ENCODE measurements at places on chromosomes 11 and 22.
A peak's percentile ranks its signal among the peaks of the same experiment; 100 is the strongest.

DNA sequence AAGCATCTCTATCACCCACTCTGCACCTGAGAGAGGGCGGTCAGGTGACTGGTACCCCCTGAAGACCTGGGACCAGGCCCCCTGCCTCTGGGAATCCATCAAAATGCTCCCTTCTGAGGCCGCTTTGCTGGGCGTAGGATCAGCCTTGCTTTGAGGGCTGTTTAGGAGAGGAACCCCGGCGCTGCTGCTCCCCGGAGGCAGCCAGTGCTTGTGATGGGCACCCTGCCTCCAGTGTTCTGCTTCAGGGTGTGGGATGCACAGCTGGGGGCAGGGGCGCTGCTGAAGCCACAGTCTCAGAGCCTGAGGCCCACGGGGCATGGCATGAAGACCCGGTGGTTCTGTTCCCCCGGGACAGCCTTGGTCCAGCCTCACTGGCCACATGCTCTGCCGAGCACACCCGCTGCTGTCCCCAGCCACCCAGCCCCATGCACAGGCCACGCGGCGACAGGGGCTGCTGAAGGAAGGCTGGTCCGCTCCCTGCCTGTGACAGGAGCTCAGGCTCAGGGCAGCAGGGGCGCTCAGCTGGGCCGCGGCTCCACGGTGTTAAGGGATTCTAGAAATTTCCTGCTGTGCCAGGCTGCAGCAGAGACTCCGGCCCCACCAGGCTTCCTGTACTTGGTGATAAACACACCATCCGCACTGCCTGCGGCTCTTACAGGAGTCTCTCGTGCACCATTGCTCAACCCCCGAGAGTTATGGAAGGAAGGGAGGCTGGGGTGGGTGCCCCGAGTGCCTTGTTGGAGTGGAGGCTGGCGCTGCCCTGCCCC lies 91.0 kb downstream of the KCNQ1 start:
- DNase-seq = no peak

- no peak for DNase-seq
These were observed 350.2 kb downstream of the BUD13 start for GRCh38 chr11:116422556-116422955.

GRCh38 chr22:42743501-42743991 lies 22.9 kb upstream of the A4GALT start:
- peak; percentile 97 for DNase-seq

DNA sequence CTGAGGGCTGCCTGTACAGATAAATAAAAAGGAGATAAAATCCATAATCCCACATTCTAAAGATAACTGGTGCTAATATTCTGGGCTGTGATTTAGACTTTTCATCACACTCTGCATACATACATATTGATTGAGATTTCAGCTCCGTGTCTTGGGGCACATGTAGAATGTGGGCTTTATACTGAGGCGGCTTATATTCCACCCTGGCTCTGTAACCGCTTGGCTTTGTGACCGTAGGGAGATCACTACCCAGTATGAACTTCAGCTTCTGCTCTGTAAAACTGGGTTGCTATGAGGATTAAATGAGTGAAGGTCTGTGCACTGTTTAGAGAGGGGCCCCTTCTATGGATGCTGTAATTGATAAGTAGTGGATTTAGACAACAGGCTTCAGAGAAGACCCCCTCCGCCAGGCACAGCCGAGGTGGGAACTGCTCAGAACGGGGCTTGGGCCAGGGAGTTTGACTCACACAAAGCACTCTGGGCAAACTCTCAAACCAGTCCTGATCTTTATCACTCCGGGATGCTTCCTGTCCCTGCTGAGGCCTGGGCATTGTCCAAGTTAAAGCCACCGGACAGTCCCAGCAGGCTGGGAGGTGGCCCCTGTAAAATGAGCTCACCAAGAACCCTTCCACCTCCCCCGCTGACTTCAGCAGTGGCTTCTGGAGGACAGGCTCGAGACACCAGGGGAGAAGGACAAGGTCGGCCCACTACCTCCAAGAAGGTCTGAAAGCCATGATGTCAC lies 17.2 kb downstream of the KIAA1671 start:
- peak; percentile 54 for DNase-seq

GRCh38 chr11:110152199-110152598 lies 59.0 kb downstream of the ZC3H12C start:
- DNase-seq = no peak

DNA sequence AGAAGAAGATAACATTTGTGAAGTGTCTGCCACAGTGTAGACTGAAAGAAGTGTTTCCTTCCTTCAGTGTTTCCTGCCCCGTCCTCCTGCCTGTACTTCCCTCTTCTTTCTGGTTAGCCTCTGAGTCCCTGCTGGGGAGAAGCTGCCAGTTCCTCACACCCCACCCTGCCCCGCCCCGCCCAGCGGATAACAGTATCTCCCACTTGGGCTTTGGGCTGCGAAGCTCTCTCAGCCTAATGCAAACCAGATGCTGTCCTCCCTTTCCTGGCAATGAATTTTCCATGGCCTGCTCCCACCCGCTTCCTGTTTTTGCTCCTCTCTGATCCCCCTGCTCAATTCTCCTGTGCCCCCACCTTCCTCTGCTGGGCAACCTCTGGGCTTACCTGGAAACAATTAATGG lies 5.2 kb upstream of the RAB3IL1 start:
- DNase-seq = peak; percentile 84

GRCh38 chr11:48109046-48109666 lies 107.5 kb upstream of the OR4B1 start:
- DNase-seq = peak; percentile 66

GRCh38 chr11:67300756-67301312 lies 2.5 kb upstream of the SSH3 start:
- no peak for DNase-seq

- DNase-seq = peak; percentile 79
These were observed 17.5 kb downstream of the RELT start for GRCh38 chr11:73393479-73394415.

DNA sequence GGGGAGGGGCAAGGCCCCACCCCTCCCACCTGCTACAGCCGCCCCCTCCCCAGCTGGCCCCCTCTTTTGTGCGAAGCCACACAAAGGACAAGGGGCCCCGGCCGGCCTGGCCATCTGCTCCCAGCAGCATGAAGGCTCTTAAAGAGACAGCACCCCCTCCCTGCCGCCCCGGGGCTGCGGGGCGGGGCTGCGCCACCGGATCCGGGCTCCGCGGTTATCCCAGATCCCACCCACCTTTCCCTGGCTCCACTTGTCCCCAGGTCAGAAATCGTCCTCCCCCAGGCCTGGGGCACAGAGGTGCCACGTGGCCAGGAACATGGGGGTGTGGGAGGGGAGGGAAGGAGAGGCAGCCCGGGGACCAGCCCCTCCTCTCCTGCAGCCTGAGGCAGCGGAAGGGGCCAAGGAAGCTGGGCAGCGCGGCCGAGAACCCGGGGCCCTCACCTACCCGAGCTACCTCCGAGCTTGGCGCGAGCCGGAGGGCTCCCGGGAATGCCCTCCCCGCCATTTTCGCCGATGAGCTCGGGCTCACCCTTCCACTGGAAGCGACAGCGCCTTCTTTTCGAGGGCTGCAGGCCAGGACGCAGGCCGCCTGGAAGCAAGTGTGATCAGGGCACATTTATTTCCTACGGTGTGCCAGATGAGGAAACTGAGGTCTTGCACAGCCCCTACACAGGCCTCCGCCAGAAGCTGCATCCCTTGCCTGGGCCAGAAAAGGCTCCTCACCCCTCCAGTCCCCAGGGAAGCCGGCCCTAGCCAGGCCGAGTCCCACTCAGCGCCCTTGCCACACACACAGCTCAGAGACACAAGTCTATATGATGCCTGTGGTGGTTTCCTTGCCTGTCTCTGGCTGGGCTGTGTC lies 2.5 kb upstream of the RCOR2 start:
- no peak for DNase-seq

DNA sequence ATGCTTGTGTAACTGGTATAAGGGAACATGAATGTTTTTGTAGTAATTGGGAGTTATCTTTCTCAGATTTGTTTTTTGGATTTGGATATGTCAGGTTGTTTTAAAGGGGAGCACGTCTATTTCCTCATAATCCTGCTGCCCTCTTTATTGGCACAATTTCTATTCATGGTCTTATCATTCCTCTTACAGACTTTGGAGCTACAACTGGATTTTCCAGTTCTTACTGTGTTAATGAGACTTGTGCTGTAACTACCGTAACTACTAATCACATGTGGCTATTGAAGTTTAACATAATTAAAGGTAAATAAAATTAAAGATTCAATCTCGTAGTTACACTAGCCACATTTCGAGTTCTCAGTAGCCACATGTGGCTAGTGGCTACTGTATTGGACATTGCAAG lies 1.9 kb downstream of the FDX1 start:
- no peak for DNase-seq

GRCh38 chr11:111635706-111636045 lies 33.4 kb downstream of the SIK2 start:
- DNase-seq = peak; percentile 76

- DNase-seq = no peak
These were observed 105.8 kb downstream of the SERGEF start for GRCh38 chr11:17907046-17907445.

DNA sequence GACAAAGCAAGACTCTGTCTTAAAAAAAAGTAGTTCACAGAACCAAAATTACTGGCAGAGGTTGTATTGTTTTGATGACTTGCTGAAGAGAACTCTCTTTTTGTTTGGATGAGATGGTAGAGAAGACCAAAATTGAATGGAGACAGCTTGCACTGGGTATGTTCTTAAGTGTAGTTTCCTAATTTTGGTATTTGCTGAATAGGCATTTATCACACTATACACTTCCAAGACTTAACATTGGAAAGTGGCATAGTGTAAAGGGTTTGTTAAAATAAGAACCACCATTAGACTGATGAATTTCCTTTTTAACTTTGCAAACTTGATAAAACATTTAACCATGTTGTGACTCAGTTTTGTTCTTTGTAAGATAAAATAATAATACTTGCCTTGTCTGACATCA lies 5.3 kb upstream of the DCUN1D5 start:
- no peak for DNase-seq

DNA sequence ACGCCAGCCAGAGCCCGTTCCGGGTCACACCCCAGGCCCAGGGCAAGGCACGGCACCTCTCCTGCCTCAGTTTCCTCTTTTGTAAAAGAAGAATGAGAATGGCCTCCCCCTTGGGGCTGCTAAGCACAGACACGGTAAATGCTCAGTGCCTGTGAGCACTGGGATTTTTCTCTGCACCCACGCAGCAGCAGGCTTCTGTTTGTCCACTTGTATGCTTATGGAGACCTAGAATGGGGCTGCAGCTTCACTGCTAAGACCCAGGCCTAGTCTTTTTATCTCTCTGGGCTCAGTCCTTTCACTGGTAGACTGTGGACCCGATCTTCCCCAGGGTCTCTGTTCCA lies 1327.9 kb downstream of the TBC1D22A start:
- DNase-seq = no peak

DNA sequence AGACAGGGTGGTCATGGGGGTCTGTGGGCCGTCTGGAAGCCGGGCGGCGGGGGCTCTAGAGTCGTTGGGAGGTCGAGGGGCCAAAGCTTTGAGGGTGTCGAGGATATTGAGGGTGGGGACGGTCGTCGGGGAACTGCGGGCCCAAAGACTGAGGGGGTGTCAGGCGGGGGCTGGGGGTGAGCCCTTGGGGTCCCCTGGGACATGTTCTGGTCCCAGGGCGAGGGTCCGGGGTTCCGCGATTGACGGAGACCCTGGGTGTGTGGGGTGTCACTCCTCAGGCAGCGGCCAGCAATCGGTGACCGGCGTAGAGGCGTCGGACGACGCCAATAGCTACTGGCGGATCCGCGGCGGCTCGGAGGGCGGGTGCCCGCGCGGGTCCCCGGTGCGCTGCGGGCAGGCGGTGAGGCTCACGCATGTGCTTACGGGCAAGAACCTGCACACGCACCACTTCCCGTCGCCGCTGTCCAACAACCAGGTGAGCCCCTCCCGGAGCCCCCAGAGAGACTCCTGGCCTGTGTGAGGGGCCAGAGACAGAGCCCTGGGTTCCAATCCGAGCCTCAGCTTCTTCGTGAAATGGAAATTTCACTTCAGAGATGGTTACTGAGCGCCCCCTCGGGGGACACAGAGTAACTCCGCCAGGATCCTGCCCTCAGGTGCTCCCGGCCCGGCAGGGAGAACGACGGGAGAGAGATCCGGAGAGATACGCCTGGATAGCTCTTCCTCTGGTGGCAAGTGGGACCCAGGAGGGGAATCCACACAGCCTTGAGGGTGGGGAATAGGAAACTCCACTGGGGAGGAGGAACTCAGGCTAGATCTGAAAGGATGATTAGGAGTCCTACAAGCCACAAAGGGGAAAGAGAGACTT lies 714 bp downstream of the SDF2L1 start:
- DNase-seq = peak; percentile 35

DNA sequence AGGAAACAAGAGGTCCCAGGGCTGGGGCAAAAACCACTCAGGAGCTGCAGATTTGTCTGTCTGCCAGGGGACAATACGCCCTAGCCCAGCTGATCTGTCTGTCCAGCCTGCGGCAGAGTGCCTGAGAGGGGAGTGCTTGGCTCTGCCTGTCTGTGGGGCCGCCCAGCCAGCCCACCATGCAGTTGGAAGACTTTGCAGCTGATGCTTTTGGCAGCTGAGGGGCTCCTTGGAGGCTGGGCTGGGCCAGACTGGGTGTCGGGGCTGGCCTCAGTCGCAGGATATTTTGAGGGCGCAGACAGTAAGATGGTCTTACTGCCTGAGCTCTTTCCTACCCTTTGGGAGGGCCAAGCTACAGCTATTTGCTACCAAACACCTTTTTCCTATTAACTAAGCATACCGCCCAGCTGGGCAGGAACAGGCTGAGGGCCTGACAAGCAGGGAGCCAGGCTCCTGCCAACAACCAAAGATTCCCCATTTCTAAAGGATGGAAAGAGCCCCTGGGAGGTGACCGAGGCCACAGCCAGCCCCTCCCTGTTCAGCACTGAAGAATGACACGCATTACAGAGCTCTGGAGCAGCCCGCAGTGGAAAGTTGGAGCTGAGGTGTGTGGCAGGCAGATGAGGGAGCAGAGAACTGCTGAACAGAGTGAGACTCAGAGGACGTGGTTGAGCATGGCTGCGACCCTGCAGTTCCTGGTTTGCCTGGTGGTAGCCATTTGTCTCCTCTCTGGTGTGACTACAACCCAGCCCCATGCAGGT lies at the start of gene FAM180B:
FAM180B (plus strand) TSS at position 581 of the 758 bp plus-strand sequence; CDS start at position 672, 91 bp downstream.
- no peak for DNase-seq

DNA sequence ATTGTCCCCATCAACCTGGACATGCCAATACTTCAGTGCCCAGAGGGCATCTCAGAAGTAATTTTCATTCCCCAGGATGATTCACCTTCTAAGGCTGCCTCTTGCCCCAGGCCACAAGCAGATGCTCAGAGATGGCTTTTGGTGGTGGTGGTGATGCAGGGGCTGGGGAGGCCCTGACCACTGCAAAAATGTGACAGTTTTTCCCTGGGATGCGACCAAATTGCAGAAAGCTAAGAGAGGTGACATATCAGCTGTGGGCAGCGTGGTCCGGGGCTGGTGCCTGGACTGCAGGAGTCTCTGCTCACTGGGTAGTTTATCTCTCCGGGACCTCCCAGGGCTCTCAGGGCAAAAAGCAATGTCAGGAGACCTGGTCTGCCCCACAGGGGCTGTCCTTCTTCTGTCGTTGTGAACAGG lies 39.7 kb upstream of the ACCSL start:
- peak; percentile 52 for DNase-seq

DNA sequence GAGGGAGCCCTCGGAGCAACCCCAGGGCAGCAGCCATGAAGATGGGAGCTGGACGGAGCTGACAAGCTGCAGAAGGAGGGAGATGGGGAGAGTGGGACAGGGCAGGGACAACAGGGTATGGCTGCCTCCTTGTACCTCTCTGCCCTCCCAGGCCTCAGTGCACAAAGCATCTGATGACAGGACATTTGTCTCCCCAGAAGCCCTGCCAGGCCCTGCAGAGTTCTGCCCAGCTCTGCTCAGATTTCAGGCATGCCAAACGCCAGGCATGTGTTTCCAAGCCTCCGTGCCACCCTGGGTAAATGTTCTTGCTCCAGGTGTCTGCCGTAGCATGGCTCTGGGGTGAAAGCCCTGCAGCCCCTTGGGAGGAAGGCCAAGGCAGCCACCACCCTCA lies 1.1 kb upstream of the IFITM10 start:
- no peak for DNase-seq

Measured in AG10803 (cell line).